ENCODE measurements at places on chromosomes 5 and 9.

DNA sequence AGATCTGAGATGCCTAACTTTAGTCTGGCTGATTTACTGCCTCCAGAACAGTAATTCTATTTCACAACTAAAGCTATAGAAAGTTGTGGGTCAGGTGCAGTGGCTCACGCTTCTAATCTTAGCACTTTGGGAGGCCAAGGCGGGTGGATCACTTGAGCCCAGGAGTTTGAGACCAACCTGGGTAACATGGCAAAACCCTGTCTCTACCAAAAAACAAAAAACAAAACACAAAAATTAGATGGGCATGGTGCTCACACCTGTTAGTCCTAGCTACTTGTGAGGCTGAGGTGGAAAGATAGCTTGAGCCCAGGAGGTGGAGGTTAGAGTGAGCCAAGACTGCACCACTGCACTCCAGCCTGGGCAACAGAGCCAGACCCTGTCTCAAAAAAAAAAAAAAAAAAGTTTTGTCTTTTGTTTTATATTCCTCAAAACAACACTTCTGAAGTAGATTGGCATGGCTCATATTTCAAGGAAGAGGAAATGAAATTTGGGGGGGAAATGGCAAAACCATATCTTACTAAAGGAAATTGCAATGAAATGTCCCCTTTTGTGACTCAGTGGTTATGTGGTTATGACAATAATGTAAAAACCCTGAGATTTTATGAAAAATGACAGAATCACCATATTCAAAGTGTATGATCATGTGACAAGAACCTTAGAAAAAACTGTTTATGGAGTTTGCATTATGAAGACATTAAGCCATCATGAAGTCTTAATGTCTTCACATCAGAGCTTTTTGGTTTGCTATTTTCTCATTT is 16.2 kb downstream of the FNBP1 start:
- DNase-seq, result no peak

GRCh38 chr5:38341056-38341455 is 82.7 kb downstream of the EGFLAM start:
- DNase-seq, result no peak

- DNase-seq, result no peak
These were observed 34.3 kb upstream of the ARL15 start for GRCh38 chr5:54344653-54345052.

GRCh38 chr5:94796586-94796985 is 178.1 kb downstream of the SLF1 start:
- DNase-seq, result no peak

GRCh38 chr9:128323212-128323730 is 632 bp downstream of the COQ4 start:
- no peak for DNase-seq

DNA sequence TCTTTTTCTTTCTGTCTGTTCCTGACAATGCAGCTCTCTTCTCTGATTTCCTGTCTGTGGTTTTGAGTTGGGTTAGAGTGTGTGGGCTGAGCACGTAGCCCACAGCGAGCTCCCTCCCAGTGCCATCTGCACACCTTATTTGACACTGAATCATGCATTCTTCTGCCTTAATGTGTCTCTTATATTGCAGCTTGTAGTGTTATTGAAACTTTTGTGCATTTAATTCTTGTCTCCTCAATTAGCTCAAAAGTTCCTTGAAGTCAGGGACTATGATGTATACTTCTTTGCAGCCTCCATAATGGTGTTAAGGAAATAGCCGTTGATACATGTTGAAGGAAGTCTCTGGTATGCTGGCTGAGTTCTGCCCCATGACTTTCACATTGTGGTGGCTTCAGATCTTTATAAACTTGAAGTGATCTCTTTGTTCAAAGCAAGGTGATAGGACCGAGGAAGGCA is 576.2 kb upstream of the CLINT1 start:
- peak; percentile 36 for DNase-seq

- DNase-seq, result no peak
These were observed 882.7 kb downstream of the TLE1 start for GRCh38 chr9:80806671-80807070.

DNA sequence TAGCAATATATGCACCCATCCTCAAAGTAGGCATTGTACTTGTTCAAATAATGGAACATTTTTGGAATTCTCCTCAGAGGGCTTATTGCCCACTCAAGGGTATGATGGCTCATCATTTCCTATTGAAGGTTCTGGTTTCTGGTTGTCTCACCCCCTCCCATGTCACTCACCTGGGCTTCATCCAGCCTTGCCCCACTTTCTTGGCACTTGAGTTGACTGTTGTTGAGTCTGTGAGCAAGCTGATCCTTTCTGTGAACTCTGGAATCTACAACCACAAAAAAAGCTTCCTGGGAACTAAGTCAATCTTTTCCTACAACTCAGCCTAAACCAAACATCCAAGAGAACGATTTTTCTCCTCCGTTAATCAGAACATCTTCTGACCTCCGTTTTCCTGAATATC is 73.9 kb upstream of the ANKH start:
- no peak for DNase-seq
